ENCODE measurements at places on chromosomes 7 and 10.
A peak's percentile ranks its signal among the peaks of the same experiment; 100 is the strongest.

DNA sequence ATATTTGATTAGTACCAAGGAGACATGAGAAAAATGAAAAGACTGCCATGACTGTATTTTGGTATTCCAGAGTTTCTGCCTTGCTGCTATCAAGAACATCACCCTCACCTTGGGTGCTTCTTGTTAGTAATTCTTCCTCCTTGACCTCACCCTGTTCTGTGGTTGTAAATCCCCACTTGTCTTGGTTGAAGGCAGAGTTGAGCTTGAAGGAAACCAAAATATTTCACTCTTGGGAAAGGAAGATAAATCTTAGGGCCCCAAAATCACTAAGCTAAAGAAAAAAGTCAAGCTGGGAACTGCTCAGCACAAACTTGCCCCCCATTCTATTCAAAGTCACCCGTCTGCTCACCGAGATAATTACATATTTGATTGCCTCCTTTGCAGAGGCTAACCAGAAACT is 20.6 kb upstream of the AKR1C3 start:
- no peak for DNase-seq

DNA sequence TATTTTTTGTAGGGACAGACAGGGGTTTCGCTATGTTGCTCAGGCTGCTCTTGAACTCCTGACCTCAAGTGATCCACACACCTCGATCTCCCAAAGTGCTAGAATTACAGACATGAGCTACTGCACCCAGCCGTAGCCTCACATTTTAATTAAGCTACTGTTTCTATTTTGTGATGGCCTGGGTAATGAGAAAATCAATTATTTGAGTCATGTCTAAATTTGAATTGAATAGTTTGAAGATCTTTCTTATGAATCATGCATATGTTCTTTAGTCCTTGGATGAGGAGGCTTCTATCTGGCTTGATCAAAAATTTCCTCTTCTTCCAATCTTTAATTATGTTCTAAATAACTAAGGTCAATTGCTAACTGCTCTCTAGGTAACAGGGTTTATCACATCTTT is 175.0 kb downstream of the REEP3 start:
- no peak for DNase-seq

DNA sequence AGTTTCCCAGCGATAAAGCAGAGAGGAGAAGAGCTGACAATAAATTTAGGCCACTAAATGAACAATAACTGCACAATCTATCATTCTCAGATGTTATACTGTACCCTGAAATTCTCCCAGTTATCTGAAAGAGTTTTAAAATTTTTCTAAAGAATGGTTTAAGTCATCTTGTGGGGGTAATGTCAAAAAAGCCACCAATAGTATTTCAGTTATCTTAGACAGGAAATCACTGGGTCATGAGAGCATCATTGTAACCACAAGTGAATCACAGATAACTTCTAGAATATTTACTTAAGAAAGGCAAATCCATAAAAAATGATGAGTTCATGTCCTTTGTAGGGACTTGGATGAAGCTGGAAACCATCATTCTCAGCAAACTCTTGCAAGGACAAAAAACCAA is 147.1 kb downstream of the DNAJB9 start:
- peak; percentile 42 for DNase-seq

GRCh38 chr7:92949748-92950147 is 113.4 kb upstream of the CDK6 start:
- no peak for DNase-seq

DNA sequence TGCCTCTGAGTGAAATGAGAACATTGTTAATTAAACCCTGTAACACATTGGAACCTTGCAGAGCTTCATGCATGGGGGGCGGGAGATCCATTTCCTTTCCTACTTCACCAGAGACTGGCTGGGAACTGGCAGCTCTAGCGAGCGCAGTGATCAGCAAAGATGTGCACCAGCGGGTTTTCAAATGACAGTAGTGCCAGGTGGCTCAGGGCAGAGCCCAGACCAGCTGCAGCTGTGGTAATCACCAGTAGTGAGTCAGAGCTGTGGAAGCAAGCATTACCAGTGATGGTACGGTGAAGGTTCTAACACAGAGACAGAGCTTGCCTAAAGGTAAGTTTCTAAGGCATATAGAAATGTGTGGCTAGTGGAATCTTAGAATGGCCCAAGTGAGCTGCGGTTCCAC is 1009.7 kb upstream of the CELF2 start:
- no peak for DNase-seq

- DNase-seq, result no peak
These were observed 731.4 kb upstream of the POT1 start for GRCh38 chr7:125661006-125661405.

DNA sequence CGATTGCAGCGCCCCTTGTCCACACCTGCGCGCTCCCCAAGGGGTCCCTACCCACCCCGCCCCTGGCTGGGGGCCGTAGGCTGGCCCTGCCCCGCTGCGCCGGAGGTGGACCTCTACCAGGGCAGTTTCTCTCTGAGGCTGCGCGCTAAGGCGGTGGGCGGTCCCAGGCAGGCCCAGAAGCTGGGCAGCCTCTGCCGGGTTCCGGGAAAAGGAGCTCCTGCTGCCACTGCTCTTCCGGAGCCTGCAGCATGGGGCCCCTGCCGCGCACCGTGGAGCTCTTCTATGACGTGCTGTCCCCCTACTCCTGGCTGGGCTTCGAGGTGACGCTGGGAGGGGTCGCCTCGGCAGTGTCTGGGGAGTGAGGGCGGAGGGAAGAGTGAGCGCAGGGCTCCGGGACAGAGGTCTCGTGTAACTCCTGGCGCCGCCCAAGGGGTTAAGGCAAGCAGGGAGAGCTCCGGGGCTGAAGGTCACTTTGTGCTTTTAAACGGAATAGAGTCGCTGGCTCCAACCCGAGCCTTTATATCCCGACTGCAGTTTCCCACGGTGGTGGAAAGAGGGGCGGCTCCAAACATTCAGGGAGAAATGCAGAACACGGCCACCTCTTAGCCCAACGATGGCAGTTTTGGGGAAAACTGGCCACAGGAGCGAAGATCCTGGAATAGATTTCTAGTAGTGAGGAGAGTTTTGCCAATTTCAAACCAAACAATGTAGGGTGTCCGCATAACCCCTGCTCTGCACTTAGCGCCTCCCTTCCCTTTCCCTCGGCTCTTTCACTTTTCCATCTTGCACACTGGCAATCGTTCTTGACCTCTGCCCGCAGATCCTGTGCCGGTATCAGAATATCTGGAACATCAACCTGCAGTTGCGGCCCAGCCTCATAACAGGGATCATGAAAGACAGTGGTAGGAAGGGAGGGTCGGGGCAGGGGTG is at the start of gene GSTK1:
GSTK1 (plus strand) TSS at position 176 of the 930 bp plus-strand sequence; CDS start at position 249, 73 bp downstream.
- DNase-seq, result no peak

GRCh38 chr10:75544993-75545706 is 113.7 kb downstream of the LRMDA start:
- DNase-seq, result no peak

DNA sequence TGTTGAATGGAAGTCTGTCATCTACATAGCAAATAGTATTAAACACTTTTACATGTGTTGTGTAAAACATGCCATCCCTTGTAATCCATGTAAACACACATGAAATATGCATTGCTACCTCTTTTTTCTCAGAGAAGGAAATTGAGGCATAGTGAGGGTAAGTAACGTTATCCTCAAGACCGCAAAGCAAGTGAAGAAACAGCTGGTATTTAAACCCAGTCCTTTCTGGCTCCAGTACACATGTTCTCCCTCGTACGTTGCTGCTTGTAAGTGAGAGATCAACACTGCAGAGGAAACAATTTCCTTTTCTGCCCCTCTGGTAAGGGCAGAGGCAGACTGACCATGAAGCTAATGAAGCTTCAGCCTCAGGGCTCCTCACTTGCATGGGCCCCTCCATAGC is 28.5 kb downstream of the MAP3K8 start:
- DNase-seq, result no peak

DNA sequence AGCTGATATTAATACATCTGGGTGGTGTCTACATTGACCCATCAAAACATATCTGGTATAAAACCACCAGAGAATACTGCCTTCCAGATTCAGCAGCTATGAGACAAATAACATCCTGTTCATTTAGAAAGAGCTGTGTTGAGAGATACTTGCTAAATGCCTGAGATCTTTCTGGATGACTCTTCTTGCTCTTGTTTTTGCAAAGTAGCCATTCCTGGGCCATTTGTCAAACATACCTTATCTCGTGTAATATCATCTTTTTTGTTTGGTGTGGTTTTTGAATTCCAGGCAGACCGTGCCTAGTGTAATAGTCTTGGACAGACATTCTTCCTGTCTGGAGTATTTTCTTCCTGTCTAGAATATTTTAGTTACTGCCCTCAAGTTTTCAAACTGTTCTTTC is 74.7 kb upstream of the PRR15 start:
- peak; percentile 76 for DNase-seq

DNA sequence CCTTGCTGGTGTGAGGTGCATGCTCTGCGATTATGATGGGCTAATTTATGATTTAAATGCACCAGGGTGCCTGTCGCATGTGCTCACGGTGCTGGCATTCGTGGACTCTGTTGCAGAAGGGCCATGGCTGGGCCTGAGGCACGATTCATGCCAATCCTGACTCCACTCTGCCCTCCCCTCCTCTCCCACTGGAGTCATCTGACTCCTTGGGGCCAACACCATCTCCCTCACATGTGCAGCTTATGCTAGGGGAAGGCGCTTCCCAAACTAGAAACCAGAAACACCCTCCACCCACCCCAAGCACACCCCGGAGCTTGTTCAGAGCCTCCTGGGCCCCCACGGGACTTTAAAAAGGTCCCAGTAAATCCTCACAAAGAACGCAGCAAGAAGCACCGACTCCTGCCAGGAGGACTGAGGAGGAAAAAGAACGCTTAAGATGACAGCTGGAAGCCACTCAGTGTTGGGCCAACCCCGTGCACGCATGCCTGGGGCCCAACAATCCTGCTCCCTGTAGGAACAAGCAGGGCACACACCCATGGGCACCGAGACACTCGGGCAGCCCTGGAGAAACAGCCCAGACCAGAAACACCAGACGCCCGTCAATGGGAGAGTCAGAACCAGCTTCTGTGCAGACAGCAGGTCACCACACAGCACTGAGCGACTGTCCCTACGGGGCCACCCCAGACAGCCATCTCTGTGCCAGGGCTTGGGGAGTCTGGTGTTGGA is 14.1 kb downstream of the BRI3 start:
- no peak for DNase-seq

DNA sequence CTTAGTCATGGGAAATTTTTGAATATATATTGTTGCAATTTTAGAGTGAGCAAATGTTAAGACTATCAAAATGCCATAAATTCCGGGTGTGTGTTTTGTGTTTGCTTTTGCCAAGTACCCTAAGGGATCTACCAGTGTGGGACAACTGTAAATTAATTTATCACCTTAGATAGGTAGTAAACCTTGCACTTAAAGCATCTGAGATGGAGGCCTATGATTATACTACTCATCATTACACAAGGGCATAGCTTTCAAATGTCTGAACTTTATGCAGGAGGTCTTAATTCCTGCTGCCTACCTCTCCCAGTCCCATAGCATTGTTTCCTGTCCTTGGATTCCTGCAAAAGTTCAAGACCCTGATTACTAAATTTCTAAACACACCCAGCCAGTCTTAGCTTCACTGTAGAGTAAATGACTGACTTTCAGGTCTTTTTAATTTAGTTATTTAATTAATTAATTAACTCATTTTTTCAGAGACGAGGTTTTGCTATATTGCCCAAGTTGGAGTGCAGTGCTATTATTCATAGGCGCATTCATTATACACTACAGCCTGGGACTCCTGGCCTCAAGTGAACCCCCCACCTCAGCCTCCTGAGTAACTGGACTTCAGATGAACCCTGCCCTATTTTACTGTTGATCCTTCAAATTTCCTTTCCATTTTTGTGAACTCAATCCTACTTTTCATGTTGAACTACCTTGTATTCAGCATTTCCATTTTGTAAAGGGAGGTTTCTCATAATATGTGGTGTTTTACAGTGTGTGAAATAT is 47.0 kb downstream of the THSD7A start:
- no peak for DNase-seq

DNA sequence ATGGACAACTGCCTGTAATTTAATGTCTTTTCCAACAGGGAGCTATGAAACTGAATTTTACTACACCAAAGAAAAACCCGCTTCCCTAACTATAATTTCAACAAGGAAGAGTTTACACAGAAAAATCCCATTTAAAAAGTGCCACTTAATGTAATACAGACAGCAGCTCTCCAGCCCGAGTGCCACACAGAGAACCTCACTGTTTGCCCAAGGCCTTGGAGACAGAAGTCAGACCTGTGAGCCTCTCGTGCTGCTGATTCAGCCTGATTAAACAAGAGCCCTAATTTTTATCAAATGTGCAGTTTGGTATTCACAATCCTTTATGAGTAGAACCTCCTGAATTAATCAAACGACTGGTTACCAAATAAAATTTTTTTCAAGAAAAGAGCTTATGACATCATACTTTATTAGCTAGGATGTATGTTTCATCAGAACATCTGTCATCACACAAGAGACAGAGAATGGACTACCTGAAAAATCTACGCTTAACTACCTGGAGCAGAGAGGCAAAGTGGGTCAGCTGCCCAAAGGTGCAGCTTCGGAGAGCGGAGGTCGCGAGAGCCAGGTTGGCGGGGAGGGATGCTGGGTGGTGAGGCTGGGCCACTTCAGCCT is 543.6 kb downstream of the SDK1 start:
- DNase-seq, result no peak

- DNase-seq, result no peak
These were observed 136.4 kb upstream of the ODAD2 start for GRCh38 chr10:28135258-28135657.

DNA sequence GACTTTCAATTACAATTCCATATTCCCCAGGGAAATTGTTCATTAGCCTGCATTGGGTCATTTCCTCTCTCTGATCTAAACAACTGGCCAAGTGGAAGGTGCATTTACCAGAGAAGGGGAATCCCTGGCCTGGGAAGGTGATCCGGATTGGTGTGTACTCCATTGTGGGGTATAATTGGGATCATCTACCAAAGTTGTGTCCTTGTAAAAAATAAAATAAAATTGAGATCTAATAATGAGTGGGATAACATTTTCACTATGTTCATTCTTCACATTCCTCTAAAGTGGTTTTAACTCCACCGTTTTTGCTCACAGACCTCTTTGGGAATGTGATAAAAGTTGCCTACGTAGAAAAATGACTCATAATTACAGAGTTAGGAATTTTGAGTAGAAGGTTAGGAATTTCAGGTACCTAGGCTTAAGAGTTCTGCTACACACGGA is 22.8 kb downstream of the ARL5B start:
- DNase-seq, result no peak

- DNase-seq, result no peak
These were observed 21.5 kb upstream of the IKZF1 start for GRCh38 chr7:50282813-50283605.

DNA sequence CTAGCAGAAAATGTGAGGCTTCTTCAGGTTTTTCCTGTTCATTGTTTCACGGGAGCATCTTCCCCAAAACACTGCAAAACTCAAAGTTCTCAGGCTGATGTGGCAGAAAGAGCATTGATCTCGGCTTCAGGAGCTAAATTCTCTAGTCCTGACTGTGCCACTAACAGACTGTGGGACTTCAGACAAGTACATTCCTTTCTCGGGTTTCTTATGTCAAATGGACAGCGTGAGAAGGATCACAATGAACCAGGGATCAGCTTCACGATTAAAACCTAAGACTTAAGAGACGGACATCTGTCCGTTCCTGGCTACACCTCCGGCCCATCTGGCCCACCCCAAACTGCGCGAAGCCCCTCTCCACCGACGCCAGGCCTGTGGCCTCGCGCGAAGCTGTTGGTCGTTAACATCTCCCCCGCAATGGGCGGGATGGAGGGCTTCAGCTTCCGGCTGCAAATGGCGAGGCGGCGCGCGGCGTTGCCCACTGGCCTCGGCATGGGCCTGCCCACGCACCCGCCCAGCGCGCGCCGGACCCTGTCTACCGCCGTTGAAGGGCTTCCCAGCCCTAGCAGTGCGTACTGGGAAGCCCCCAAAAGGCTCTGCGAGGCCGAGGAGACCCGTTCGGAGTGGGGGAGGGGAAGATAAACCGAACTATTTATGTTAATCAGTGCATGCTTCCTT is 549 bp upstream of the DDX50 start:
- peak; percentile 56 for DNase-seq

- no peak for DNase-seq
These were observed 353.7 kb upstream of the ANKRD30A start for GRCh38 chr10:36771725-36772124.
